GM13977 (cell line): ENCODE measurements at places on chromosomes 12 and 14.
A peak's percentile ranks its signal among the peaks of the same experiment; 100 is the strongest.

DNA sequence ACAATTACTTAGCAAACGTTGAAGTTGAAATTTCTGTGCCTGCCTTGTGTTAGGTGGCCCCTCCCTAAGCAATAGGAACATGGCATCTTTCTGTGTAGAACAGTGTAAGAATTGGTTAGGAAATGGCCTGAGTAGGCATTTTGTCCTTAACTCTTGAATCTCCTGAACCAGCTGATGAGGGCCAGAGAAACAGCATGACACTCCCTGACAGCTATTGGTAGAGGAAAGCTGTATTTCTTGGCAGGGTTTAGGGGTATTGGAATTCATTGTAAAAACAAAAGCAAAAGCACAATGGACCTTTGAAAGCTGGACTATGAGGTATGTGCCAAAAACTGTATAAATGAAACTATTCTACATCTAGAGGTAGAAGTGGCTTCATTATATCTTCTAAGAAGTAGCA, 40.6 kb upstream of the LRTM2 start:
- no peak for DNase-seq

DNA sequence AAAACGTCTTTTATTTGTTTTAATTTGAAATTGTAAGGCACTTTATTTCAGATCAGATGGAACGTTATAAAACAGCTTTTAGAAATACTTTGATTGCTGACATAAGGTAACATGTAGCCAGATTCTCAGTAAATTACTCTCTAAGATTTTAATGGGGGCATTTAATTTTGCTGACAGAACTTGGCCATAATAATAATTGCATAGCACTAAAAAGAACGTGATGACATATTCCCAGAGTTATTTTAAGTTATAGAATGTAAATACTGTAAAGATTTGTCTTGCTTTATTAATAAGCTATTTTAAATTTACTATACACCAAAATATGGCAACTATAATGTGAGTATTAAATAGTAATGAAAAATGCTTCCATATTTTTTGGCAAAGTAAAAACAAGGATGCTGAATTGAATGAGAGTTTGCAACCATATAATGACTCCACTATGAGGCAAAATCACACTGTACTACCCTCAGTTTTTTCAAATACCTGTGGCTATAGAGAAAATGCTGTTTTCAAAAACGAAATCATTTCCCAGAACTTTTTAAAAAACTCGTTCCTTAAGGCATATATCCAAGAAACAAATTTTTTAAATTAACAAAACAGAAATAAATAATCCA, 876 bp downstream of the LUM start:
- no peak for DNase-seq

DNA sequence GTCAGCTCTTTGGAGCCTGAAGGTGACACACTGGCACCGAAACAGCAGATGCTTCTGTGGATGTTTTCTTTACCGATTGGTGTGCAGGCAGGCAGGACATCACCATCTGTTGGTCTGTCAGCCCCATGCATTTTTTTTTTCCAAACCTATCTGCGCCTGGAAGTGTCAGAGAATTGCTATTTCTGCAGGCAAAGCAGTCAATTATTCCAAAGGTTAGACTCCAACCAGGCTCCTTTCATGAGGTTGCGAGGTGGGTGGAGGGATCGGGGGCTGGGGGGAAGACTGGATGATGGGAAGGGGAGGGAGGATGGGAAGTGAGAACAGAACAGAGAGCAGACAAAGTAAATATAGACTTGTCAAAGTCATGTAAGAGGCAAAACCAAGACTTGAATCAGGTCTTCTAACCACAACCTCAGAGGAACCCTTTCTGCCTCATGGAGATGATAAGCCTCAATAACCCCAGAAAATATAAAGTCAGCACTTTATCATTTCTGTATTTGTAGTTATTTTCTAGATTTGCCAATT, 117.7 kb downstream of the OTOGL start:
- DNase-seq = peak; percentile 12

DNA sequence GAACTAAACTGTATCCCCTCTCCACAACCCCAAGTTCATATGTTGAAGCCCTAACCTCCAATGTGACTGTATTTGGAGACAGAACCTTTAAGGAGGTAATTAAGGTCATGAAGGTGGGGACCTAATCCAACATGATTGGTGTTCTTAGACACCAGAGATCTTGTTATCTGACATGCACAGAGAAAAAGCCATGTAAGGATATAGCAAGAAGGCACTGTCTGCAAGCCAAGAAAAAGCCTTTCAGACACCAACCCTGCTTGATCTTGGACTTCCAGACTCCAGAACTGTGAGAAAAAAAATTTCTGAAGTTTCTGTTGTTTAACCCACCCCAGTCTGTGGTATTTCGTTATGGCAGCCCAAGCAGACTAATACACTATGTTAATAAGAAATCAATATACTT, 62.2 kb upstream of the CFL2 start:
- DNase-seq = no peak

DNA sequence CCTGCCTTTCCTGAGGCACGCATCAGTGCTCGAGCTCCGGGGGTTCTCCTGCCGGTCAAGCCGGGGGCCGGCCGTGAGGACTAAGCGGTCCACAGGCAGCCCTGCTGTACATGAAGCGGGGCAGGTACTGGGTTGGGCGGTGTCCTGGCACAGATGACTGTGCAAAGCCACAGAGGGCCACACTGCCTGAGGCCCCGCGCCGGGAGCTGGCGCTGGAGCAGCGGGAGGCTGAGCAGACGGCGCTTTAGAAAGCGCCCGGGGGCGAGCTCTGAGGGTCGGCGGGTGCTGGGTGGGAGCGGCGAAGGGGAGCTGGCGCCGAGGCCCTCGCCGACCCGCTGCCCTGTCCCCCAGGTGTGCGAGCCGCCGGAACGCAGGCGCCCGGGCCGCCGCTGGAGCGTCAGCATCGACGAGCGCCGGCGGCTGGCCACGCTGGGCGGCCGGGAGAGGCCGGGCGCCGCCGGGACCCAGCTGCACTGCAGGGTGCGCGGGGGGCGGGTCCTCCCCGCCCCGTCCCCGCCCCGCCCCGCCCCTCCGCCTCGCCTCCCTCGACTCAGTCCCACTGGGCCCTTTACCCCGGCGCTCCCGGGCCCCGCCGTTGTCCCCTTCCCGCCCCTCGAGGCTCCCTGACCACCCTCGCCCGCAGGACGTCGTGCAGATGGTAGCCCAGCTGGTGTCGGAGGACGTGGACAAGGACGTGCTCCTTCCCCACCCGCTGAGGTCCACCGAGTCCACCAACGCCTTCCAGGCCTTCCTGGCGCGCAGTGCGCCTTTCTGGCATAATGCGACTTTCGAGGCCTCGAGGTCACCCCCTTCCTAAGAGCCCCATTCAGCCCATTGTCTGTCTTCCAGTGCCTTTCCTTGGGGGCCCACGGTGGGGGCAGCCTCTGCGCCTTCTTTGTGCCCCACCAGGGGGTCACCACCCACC, 8.3 kb upstream of the MTA1 start:
- DNase-seq = peak; percentile 91

GRCh38 chr12:63821781-63822251, 22.7 kb upstream of the SRGAP1 start:
- no peak for DNase-seq

GRCh38 chr12:128594521-128594920, 229.2 kb downstream of the SLC15A4 start:
- DNase-seq = no peak

- peak; percentile 12 for DNase-seq
Measured at GRCh38 chr12:18446061-18446644, 184.8 kb downstream of the PIK3C2G start.

GRCh38 chr14:60544659-60545058, 35.7 kb downstream of the SIX6 start:
- no peak for DNase-seq

DNA sequence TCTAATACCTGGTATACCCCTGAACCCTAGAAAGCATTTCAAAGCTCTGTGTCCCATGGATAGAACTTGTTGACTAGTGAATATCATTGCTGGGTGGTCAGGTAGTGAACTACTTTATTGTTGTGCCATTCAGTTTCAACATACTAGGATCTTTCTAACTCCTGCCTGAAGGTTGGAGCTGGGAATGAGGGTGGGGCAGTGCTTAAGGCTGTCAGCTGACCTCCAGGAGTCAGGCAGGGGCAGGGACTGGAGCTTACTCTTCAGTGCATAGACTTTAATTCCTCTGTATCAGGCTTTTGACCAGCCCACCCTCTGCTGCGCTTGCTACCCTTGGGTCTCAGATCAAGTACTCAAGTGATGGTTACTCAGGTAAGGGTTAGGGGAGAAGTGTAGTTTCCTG, 102.6 kb upstream of the RFX4 start:
- DNase-seq = no peak

DNA sequence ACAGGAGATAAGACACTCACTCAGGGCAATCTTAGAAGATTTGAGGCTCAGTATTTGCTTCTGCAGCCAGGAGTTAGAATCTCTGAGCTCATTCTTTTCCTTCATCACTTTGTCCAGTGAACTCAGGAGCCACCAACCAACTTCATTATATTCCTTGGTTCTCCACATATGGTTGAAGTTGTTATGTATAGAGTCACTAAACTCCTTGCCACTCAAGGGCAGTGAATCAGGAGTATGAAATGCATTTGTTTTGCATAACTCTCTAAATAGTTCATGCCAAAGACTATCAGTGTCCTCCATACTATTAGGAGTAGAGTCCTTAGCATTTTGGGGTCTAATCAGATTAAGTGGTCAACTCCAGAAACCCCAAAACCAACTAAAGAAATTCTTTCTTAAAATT, 150.6 kb downstream of the CCDC59 start:
- no peak for DNase-seq
